ENCODE measurements at places on chromosomes 3 and 15. TPM values are rescaled to one million over a fixed set of nuclear protein-coding genes. Genes with fewer than 3 reads are reported as not detected.

Gene LRRIQ4
- not detected for total RNA-seq

Gene ANO10
- 54.0 TPM for total RNA-seq

Gene ROBO2
- 6.1 TPM for total RNA-seq

Gene FGF12
- total RNA-seq: not detected

Gene MRPS25
- total RNA-seq: 12.6 TPM

Gene GOLGA8S
- under 0.01 TPM for total RNA-seq

All from fibroblast of villous mesenchyme (primary cell).